ENCODE measurements at places on chromosomes 12 and 14. TPM values are rescaled to one million over a fixed set of nuclear protein-coding genes. Genes with fewer than 3 reads are reported as not detected.
A peak's percentile ranks its signal among the peaks of the same experiment; 100 is the strongest.

DNA sequence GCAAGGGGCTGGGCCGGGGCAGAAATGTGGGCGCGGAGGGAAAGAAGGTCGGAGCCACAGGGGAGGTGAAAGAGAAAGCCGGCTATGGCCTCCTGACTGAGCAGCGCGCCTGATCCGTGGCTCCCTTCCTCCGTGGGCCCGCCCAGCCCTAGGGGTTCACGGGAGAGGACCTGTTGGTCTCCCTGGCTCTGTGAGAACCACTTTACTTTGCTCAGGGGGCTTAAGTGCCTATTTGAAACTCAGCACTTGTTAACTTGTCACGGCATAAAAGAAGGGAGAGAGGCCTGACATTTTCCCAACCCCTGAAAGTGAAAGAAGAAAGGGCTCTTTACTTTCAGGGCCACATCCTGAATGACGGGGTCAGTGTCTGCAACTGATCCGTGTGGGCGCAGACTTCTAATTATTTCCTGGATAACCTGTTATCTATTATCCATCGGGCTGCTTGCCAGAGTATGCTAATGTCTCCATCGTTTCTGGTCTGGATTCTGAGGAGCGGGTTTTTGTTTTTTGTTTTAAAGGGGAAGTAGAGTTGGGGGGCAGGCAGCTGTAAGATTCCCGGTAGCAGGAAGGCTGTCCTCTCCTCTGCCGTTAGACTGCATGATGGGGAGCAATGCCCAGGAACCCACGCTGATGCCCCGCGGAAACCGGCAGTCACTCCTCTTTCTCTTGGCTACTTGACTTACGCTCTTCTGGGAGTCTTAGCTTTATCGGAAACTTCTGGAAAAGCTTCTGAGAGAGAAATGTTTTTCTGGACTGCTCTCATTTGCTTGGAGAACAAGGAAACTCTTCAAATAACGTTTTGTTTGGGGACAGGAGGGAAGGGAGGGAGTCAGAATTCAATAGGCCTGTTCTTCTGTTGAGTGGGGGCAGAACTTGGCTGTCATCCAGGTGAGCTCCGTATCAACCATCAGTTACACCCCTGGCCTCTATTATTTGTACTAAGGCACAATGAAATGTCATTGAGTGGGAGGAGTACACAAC lies 127.7 kb upstream of the MAX start:
- H3K27ac ChIP-seq: peak overlapping the region; percentile 97
- H3K4me1 ChIP-seq: peaks cover 75% of the 10 kb centered on the region
- peaks cover 29% of the 10 kb centered on the region for H3K36me3 ChIP-seq
- H3K4me3 ChIP-seq: peak overlapping the region; percentile 66
- no peaks in the 10 kb centered on the region for H3K27me3 ChIP-seq

DNA sequence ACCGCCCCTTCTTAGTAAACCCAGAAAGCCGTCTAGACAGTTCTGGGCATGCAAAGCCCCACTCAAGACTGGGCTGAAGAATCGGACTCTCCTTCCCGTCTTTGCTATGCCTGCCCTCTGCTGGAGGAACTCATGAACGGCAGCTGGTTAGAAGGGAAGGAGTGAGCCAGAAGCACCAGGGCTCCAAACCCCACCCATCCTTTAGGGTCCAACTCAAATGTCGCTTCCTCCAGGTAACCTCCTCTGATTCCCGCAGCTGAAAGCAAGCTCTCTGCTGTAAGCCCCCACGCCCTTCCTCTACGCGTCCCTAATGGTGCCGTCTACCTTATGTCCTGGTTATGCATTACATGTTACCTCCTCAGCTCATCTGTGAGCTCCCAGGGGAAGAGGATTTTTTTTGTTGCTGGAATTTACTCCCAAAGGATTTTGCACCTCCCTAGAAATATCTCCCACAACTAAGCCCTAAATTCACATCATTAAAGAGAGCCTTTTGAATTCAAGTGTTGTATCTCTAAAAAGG lies 59.0 kb upstream of the SCN8A start:
- H3K27me3 ChIP-seq: peaks cover 28% of the 10 kb centered on the region
- no peak overlapping the region for H3K27ac ChIP-seq
- peak; percentile 70 for DNase-seq
- peaks cover 12% of the 10 kb centered on the region for H3K4me1 ChIP-seq
- no peaks in the 10 kb centered on the region for H3K36me3 ChIP-seq

DNA sequence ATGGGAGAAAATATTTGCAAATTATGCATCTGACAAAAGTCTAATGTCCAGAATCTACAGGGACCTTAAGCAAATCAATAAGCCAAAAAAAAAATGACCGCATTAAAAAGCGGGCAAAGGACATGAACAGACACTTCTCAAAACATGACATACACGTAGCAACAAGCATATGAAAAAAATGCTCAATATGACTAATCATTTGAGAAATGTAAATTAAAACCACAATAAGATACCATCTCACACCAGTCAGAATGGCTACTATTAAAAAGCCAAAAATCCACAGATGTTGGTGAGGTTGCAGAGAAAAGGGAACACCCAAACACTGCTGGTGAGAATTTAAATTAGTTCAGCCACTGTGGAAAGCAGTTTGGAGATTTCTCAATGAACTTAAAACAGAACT lies 16.1 kb downstream of the PAWR start:
- no peak for DNase-seq
- H3K36me3 ChIP-seq: peaks cover 10% of the 10 kb centered on the region
- no peak overlapping the region for H3K27ac ChIP-seq
- no peak overlapping the region for H3K4me3 ChIP-seq
- H3K4me1 ChIP-seq: peaks cover 52% of the 10 kb centered on the region

- no peak overlapping the region for H3K27ac ChIP-seq
- H3K4me1 ChIP-seq: no peaks in the 10 kb centered on the region
- H3K4me3 ChIP-seq: no peak overlapping the region
- H3K36me3 ChIP-seq: peaks cover 19% of the 10 kb centered on the region
- DNase-seq: no peak
These were observed 22.6 kb downstream of the ZFYVE21 start for GRCh38 chr14:103738166-103738565.

DNA sequence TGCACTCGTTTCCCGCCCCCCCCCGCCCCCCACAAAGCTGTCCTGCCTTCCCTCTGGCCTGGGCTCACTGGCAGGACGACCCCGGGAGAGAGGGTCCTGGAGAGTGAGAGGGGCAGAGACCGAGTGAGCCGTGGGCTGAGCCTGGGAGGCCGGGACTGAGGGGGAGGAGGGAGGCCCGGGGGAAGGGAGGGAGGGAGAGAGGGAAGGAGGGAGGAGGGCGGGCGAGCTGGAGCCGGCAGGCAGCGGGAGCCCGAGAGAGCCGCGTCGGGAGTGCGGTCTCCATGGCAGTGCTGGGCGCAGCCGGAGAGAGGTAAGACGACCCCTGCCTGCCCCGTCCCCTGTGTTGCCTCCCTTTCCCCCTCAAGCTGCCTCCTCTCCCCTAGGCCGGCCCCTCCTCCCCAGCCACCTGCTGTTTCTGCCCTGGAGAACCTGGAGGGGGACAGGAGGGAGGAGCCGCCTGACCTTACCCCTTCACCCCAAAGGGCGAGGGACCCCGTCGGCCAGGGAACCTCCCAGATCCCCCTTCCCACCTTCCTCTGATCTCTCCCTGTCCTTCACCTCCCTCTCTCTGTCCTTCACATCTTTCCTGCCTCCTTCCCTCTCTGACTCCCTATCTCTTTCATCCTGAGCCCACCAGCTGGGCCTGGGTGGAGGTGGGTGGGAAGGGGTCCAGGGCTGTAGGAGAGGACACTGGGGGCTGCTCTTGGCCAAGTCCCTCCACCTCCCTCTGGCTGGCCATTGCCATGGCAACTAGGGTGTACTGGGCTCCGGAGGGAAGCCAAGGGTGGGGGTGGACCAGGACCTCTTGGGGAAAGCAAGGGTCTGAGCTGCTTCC lies at the start of gene GPR162:
GPR162 (plus strand) TSS at position 231 of the 835 bp plus-strand sequence. CDS start 2,078 bp downstream, outside the sequence.
- H3K4me3 ChIP-seq: peak within 1 kb of the TSS; percentile 42
- H3K27me3 ChIP-seq: peaks cover 99% of the 10 kb centered on the region
- DNase-seq: no peak
- no peak within 1 kb of the TSS for H3K27ac ChIP-seq
- H3K4me1 ChIP-seq: peaks cover 7% of the 10 kb centered on the region
- H3K36me3 ChIP-seq: no peaks in the 10 kb centered on the region

The RFLNA gene
- total RNA-seq: not detected

The TMBIM4 gene
- total RNA-seq: 77.1 TPM
